ENCODE measurements at places on chromosomes 6 and 20.

DNA sequence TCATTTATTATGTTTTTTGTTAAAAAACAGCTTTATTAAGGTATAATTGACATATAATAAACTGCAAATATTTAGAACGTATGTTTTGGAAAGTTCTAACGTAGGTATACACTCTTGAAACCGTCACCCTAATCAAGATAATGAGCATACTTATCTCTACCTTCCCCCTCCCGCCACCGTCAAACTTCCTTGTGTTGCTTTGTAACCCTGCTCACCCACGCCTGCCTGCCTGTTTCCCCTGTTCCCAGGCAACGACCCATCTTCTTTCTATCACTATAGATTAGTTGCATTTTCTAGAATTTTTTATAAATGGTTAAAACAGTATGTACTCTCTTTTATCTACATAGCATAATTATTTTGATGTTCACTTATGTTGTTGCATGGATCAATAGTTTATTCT lies 33.5 kb upstream of the GCLC start:
- no peak for DNase-seq

DNA sequence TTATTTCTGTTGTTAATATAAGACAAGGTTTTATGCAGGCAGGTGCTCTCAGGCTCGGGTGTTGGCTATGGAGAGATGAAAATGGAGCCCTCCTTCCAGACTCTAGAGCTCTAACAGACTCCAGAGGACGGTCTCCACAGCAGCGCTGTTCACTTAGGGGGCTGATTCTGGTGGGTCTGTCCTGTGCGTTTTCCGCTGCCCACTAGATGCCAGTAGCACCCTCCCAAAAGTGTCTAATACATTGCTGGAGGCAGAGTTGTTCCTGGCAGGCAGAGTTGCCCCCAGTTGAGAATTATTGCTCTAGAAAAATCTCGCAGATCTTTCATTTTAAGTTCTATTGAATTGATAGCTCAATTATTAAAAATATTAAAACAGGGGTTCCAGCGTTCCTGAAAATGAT lies 109.9 kb downstream of the MAP3K4 start:
- no peak for DNase-seq

- DNase-seq, result no peak
Measured at GRCh38 chr6:36834576-36835341, 4.5 kb downstream of the CPNE5 start.

DNA sequence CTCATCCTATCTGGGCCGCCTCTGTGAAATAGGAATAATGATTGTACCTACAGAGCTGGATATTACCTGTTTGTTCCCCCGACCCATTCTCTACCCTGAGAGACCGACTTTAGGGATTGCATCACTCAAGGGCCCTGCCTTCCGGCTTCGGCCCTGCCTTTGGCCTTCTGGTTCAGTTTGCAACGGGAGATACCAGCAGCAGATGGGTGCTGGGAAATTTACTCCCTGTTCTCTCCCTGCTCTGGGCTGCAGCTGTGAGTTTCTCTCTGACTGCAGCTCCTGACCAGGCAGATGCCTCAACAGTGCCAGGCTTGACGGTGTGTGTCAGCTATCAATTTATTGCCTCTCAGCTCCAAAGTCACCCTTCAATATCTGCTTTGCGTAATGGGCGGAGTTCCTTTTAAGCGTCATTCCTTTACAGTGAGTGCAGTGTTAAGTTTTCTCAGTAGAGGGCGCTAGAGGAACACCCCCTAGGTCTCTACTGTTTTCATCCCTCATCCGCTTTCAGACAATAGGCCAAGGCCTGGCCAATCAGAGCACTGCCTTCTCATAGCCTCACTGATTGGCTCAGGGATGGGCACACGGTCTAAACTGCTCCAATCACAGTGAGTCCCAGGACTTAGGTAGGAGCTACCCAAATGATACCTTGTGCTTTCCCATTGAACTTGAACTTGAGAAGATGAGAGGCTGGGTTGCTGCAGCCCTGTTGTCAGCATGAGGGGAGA lies 30.0 kb downstream of the KCNG1 start:
- no peak for DNase-seq

DNA sequence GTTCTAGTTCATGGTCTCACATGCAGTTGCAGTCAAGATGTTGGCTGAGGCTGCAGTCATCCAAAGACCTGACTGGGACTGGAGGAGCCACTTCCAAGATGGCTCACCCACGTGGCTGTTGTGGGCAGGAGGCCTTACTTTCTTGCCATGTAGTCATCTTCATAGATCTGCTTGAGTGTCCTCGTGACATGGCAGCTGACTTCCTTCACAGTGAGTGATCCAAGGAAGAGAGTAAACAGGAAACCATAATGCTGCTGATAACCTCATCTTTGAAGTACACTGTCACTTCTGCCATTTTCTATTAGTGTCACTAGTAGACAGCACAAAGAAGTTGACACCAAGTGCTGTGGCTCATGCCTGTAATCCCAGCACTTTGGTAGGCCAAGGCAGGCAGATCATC lies 40.1 kb upstream of the AKIRIN2 start:
- no peak for DNase-seq

DNA sequence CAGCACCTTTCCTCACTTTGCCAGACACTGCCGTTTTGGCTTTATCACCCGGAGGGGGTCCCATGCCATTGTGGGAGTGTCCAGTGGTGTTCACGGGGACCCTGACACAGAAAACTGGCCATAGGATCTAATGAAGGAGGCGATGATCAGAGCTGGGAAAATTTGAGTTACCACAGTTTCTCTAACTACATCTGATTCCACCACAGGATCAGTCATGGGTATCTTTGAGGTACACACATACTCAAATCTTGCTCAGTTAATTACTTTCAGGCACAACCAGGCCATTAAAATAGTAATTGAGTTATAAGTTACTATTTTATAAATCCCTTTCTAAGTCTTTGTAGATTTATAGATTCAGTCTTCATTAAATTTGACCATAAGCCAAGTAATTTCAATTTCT lies 215.1 kb downstream of the PRL start:
- DNase-seq, result no peak

DNA sequence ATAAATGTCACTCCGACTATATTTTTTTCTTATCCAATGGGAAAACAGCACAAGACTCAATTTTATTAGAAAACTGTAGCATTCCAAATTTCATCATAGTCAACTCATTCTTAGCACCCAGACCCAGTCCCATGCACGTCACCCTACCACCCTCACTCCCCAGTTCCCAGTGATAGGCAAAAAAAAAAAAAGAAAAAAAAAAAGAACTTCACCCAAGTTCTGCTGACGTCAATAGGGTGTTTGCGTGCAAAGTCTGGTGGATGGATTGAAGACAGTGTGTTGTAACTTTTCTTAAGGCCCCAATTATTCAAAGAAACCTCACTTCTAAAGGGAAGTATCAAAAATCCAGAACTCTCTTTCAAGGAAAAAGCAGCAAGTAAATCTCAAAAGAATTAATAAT lies 213.9 kb upstream of the PRDM1 start:
- DNase-seq, result no peak

DNA sequence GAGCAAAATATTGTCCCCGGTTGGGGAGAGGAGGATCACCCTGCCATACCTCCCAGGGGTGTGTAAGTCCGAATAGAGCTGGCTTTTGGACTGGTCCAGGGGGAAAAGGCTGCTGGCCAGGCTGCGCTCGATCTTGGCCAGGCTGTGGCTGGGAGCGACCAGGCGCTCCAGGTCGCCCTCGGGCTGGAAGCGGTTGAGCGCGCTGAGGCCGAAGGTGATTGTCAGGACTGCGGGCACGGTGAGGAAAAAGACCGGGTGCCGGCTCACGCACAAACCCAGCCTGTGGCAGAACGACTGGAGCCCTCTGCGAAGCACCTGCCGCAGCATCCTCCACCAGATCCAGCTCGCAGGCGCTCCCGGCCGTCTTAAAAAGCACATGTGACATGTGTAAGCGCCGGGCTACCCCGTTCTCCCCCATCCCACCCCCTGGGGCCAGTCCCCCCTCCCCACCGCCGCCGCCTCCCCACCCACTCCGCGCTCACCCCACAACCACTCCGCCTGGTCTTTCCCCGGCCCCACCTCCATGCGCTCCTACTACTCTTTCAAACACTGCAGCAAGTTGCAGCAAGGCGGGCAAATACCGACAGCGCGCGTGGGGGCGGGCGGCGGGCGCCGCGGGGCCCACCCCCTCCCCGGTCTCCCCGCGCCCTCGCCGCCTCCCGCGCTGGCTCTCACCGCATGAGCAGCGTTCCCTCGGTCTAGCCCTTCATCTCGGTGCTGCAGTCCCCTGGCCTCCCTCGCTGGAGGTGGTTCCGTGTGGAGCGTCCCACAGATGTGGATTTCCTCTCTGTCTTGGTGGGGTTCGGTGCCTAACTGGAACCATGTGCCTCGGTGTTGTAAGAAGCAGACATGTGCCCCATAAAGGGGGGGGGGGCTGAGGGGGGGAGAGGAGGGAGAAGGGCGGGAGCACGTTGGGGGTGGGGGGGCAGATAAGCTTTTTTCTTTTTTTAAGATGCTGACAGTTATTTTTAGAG lies 42.4 kb downstream of the PTCHD4 start:
- DNase-seq, result no peak

DNA sequence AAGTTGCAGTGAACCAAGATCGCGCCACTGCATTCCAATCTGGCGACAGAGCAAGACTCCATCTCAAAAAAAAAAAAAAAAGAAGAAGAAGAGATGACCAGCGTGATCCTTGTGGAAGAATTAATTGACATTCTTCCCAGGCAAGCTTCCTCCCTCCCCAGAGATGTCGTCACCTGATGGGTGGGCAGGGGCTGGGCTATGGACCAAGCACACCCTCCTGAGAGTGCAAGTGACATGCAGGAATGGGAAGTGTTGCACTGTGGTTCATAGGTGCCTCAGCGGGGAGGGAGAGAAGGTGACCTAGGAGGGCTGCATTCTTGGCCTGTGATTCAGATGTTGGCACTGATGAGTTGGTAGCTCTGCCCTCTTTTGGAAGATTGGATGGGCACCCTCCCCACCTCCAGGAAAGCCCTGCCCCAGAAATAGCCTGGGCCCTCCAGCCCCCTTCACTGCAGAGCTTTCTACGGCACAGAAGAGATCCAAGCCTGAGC lies 37.8 kb downstream of the TAF8 start:
- no peak for DNase-seq

- DNase-seq, result no peak
Measured at GRCh38 chr6:111761212-111761611, 112.0 kb downstream of the FYN start.

DNA sequence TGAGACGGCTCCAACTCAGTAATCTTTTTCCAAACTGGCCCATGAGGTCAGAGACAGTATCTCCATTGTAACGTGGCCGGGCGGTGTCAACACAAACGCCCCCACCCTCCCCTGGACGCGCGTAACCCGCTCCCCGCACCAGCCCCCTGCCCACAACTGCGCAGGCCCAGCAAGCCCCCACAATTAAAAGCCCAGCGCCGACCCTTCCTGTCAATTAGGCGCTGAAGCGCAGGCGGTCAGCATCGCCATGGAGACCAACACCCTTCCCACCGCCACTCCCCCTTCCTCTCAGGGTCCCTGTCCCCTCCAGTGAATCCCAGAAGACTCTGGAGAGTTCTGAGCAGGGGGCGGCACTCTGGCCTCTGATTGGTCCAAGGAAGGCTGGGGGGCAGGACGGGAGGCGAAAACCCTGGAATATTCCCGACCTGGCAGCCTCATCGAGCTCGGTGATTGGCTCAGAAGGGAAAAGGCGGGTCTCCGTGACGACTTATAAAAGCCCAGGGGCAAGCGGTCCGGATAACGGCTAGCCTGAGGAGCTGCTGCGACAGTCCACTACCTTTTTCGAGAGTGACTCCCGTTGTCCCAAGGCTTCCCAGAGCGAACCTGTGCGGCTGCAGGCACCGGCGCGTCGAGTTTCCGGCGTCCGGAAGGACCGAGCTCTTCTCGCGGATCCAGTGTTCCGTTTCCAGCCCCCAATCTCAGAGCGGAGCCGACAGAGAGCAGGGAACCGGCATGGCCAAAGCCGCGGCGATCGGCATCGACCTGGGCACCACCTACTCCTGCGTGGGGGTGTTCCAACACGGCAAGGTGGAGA lies at the start of the genes HSPA1A and HSPA1L:
HSPA1A (plus strand) TSS at position 519 of the 814 bp plus-strand sequence; CDS start at position 733, 214 bp downstream.
HSPA1L (minus strand) TSS at position 259 of the 814 bp plus-strand sequence. CDS start 3,311 bp downstream, outside the sequence.
- DNase-seq, result peak; percentile 78

DNA sequence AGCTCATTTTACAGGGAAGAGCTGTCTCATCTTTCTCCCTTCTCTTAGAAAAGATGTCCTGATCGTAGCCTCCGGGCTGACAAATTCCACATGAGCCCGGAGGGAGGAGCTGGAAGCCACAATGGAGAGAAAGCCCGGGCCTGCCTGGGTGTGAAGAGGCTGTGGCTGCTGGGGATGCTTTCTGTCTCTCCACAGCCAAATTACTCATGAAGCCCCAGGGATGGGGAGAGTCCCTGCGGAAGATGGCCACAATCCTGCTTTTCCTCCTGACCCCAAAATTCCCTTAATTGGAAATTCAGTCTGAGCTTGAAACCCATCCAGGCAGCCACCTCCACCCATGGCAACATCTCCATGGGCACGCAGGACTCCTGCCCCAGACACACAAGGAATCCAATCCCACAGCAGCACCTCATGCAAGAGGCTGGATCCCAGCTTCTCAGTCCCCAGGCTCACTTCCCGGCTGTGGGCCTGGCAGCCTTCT lies 32.4 kb downstream of the JPH2 start:
- no peak for DNase-seq

- DNase-seq, result no peak
Measured at GRCh38 chr20:50680105-50680960, 11.0 kb downstream of the RIPOR3 start.

GRCh38 chr20:12413116-12413515 lies 495.4 kb downstream of the BTBD3 start:
- no peak for DNase-seq

GRCh38 chr6:110703010-110703905 lies 112.0 kb downstream of the CDK19 start:
- DNase-seq, result no peak

GRCh38 chr20:8875586-8875985 lies 193.3 kb upstream of the PLCB4 start:
- DNase-seq, result no peak

DNA sequence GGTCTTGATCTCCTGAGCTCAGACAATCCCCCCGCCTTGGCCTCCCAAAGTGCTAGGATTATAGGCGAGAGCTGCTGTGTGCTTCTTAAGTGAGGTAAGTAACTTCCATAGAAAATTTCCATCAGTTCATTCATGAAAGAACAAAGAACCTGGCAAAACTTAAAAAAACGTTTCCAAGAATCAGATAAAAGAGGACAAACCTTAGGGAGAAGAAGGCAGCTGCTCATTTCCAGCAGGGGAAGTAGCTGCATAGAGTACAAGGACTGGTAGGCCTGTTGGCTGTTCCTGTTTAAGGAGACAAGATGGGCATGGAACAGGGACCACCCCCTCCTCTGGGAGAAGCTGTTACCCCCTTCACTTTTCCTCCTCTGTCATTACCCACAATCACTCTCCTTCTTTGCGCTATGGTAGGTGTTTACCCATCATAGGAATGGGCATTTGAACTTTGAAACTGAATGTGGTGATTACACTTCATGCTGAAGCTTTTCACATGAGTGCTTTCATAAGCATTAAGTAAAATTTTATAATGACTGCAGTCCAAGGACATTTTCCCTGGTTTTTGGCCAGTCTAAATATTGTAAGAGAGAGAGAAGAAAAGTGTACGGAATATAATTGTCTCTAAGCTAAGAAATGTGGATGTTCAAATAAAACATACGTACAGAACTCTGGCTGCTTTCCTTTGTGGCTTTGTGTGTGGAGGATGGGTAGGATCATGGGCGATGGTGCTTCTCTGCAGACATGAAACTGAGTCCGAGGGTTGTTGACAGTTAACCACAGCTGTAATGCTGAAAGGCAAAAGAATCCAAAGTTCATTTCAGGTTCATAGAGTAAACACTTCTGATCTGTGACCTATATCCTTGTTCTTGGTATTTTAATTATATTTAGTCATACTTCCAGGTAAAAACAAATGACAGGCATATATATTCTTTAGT lies 56.4 kb downstream of the CCN2 start:
- DNase-seq, result no peak

All from NCI-H1436 treated with DMSO at 0.1 percent for 48 hours (cell line).